ENCODE measurements at places on chromosomes 7 and 10.

- DNase-seq = no peak
Observed at GRCh38 chr10:12707461-12708185, 293.9 kb downstream of the CCDC3 start.

DNA sequence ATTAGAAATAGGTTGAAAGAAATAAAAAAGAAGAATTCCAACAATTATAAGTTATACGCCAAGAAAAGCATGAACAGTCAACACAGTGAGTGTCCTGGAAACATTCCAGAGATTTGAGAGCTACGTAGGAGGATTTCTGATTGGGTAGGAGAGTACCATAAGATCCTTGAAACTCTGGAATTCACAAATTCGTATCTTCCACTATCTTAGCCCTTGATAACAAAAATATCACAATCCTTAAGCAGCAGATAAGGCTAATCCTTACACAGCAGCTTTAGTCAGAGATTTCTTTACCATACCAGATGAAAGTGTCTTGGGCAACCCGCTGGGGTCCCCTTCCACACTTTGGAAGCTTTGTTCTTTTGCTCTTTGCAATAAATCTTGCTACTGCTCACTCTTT is 8.2 kb downstream of the TPK1 start:
- no peak for DNase-seq

DNA sequence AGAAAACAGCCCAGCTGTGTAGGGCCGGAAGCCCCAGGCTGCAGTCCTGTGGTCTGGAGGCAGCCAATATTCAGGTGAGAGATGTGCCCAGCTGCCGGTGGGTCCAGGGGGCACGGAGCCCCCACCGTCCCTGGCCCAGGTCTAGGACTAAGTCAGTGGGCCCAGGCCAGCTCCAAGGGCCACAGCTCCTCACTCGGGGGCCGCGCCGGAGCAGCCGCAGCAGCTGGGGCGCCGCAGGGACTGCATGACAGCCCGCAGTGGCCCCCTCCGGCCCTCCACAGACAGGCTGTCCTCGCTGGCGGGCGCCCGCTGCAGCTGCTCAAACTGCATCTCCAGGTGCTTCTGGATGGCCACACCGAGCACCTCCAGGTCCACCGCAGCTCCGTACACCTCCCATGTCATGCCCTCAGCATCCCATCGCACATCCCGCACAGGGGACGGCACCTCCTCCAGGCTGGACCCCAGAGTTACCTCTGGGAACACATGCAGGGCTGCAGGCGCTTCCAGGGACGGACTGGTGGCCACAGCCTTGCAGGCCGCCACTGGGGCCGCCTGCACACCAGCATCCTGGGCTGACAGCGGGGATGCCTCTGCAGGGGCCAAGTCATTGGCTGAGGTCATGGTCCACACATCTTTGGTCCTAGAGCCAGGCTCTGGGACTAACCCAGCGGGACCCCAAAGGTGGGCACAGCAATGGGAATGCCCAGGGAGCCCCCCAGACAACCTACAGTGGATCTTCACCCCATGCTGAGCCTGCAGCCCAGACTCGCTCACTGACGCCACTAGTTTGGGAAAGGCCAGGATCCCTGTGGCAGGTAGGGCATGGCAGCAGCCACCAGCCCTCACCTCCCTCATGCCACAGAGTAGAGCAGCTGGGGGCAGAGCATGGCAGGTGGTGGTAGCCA is 7.0 kb downstream of the GPRIN2 start:
- DNase-seq = no peak

DNA sequence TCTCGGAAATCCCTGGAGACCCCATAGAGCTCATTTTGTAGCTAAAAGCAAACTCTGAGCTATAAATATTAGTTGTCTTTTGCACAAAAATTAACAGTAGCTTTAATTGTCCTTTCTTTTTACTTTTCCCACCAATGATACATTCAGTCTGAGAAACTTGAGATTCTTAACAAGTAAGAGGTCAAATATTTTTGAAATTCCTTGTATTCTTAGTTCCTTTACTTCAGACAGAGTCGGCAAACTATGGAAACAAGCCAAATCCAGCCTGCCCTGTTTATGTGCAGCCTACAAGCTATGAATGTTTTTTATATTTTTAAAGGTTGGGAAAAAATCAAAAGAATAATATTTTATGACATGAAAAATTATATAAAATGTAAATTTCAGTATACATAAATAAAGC is 146.6 kb downstream of the CTNNA3 start:
- no peak for DNase-seq

DNA sequence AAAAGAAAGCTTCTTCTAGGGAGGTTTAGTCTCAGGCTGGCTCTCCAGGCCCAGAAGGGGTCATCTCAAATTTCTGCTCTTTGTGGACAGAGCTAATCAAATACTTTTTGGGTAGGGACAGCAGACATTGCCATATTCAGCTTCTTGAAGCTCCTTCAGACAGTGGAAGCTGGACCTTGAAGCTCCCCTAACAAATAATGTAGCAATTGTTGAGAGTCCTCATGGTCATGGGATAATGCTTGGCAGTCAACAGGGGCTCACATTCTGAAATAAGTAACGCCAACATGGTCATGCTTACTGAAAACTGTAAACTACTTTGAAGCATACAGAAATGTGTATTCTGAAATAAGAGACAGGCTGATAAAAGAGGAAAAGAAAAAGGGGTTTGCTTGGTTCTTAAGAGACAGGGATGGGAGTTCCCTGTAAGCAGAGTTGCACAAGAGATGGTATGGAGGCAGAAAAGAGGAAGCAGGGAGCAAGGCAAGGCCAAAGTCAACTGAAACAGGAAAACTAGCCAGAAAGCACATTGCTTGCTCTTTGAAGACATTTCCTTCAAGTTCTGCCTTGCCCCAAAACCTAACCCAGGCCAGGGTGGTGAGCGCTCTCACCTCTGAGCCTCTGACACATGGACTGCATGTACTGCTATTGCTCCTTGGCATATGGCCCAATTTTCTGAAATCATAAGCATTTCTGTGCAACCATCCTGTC is 53.1 kb upstream of the KMT2E start:
- DNase-seq = no peak
